ENCODE measurements at places on chromosomes 16 and 17.

DNA sequence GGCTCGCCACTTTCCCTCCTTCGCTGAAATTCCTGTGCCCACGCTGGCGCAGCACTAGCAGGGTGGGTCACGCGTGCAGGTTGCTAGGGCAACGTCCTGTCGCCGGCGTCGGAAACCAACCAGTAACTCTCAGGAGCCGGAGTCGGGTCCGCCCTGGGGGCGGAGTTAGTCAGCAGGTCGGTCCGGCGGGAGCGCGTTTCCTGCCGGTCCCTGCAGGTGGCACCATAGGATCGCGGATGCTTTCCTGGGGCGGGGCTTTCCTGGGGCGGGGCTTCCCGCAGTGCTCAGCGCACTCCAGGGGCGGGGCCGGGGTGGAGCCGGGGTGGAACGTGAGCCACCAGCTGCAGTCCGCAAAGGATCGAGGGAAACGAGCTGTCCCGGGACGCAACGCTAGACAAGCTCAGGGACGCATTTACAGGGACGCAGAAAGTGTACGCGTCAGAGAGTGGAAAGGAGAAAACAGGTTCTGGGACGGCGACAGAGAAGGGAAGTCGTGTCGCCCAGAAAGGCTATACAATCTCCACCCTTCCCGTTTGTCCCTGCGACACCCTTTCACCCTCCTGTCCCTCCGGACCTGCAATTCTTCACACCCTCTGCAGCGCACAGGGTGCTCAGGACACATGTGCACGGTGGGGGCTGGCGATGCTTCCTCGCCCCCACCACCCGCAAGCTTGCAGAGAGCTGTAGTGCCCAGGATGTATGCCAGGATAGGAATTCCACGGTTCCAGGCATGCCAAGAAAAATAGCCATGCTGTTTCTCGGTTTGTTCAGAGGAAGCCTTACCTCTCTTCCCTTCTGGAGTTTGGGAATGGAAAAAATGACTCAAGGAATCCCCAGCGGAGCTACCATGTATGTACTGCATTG lies 12.3 kb downstream of the COPZ2 start:
- peak; percentile 99 for DNase-seq

- no peak for DNase-seq
Observed at GRCh38 chr17:29683481-29683880, 60.8 kb upstream of the CORO6 start.

- DNase-seq = no peak
Observed at GRCh38 chr17:66950886-66951604, 13.5 kb upstream of the CACNG4 start.

DNA sequence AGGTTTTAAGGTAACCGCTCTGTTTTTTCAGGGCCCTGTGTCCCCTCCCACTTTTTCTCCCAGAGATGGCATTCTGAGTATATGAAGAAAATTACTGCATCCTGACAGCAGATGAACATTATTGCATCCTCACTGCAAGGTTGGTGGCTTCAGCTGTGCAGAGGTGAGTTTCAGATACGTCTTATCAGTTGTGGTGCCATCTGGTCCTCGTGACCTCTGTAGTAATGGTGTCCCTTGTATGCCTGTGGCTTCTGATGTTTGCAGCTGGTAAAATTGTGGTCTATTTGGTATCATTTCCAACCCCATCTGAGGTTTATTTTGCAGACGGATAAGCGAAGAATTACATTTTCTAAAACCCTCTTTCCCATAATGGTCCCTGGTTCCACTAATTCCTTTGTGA lies 417.0 kb downstream of the HS3ST3B1 start:
- DNase-seq = no peak

- DNase-seq = no peak
Observed at GRCh38 chr17:8818654-8819330, 19.6 kb upstream of the MFSD6L start.

DNA sequence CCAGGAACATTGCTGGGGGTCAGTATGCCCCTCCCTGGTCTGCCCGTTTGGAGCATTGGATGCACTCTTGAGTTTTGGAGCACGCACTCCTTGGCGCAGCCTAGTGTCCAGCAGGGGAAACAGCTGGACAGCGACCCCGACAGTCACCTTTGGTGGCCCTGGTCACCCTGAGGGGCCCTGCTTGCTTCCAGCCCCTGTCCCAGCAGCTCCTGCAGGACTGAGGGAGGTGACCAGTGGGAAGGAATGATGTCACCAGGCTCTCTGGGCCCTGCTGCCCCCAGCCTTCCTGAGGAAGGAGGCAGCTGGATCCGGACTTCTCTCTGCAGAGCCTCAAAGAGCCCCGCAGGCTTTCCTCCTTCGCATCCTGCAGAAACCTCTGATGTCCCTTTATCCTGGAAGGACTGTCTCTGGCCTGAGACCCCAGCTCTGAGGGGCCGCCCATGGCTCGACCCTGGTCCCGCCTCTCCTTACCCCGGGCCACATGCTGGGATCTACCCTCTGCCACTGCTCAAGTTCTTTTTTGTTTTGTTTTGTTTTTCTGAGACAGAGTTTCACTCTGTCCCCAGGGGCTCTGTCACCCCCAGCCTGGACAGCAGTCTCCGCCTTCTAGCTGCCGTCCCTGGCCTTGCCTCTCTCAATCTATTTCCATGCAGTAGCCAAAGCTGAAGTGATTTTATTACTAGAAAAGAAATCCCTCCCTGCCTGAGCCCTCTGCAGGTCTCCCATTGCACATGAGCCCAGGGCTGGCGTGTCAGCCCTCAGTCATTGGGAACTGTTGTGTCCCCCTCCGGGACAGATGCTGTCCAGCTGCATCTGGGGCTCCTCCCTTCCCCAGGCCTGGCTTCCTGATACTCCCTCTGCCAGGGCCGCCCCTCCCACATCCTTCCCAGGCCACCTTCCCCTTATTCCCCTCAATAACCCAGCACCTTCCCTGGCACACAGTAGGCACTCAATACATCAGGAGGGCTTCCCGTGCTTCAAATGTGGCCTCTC lies 11.6 kb downstream of the ZSCAN10 start:
- no peak for DNase-seq

DNA sequence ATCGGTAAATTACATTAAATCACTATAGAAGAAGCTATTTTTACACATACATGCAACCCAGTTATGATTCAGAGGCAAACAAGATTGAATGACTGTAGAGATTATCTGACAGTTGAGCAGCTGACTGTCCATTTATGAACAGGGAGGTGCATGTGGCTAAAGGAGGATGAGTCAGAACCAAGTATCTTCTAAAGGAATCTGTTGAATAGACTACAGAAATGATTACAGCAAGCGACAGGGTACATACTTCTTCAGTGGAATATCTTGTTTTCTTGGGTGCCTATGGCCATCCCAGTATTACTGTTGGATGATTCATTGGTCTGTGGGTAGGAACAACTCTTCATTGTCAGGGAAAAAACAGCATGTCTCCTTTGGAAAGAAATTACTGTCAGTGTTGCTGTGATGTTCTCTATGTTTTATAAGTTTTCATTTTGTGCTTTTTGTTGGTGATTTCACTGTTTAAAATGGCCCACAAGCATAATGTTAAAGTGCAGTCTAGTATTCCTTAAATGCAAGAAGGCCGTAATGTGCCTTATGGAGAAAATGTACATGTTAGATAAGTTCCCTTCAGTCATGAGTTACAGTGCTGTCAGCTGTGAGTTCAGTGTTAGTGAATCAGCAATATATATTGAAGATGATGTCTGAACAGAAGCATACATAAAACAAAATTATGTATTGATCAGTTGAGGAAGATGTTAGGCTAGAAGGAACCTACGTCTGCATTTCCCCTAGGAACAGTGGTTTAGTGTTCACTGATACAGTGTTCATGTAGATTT lies 27.0 kb downstream of the CBFB start:
- no peak for DNase-seq

DNA sequence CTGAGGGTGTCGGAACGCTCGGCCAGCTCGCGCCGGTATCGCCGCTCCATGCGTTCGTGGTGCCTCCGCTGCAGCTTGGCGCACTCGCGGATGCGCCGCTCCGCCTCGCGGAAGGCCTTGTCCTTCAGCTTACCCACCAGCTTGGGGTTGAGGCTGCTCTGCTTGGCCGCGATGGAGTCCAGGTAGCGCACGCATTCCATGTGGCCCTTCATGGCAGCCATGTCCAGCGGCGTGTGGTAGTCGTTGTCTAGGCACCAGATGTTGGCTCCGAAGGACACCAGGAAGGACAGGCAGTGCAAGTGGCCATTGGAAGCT lies 2.8 kb downstream of the USH1G start:
- no peak for DNase-seq

GRCh38 chr16:68286153-68287074 lies 22.1 kb downstream of the SLC7A6 start:
- DNase-seq = no peak

DNA sequence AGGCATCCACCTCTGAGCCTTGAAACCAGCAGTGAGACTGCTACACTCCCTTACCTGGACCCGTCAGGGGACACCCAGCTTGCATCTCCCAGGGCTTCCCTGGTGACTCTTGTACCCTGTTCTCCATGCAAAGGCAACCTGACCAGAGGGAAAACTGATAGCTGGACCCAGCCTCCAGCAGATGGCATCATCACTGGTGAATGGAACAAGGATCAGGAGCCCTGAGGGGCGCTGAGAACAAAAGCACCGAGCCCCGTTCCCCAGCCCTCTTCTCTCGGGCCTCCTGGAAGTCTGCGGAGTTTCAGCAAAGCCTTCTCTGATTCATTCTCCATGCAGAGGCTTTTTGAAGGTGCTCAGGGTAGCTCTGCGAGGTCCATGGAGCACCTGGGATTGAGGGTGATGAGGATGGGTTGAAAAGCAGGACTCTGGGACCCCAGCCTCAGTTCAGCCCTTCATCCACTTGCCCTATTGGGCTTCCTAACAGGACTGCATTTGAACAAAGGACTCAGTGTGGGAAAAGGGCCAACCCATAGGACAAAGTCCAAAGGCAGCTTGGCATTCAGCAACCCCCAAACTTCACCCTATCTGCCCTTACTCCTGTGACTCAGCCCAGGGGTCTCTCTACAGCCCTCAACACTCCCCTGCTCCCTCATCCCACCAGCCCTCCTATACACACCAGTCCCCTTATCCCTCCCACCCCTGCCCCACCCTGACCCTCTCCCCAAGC lies 45.0 kb upstream of the LHX1 start:
- no peak for DNase-seq

DNA sequence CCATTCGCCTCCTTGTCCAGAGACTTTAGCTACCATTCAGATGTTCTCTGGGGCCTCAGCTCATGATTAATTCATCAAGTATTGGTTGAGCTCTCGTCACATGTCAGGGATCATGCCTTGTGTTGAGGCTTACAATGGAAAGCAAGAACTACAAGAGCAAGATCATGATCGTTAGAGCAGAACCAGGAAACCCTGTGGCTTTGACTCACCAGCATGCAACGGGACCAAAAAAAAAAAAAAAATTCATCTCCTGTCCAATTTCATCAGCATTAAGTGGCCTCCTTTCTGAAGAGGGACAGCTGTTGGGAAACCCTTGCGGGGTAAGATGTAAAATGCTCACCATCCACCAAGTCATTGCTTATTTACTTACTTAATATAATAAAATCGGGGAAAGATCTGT lies 12.1 kb upstream of the USP10 start:
- no peak for DNase-seq

DNA sequence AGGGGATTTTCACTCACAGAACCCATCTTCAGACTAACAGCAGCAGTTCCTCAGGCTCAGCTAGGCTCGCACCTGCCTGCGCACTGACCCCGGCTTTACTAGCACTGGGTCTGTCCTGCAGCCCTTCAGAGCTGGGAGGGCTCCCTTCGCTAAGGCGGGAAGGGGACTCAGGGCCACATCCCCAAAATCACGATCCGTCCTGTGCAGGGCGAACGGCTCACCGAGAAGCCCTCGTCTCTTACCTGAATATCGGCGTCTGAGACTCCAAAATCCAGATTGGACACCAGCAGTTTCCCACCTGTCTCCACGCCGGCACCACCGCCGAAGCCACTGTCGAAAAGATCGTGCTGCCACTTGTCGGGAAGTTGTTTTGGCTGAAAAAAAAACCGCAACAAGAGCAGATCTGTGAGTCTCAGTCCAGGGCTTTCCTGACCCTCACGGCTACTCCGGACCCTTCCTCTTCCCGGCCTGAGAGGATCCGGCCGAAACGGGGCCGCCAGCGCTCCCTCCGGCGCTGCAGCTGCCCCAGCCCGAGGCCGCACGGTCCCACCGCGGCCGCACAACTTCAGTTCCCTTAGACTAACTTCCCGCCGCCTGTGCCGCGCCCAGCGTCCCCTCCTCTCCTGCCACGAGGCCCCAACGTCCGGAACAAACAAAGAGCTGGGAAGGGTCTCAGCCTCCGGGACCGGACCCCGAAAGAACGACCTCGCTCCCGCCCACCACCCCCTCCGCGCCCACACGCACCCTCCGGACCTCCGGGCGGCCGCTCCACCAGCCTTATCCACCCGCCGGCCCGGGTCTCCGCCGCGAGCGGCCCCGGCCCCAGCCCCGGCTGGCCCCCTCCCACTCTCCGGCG lies 711 bp downstream of the ALYREF start:
- no peak for DNase-seq

GRCh38 chr17:27608328-27609230 lies 22.4 kb upstream of the LGALS9 start:
- peak; percentile 24 for DNase-seq

- DNase-seq = no peak
Observed at GRCh38 chr17:8894202-8894671, 26.8 kb upstream of the PIK3R6 start.
